ENCODE measurements at places on chromosomes 11 and 22.

- no peak for DNase-seq
These were observed 42.1 kb upstream of the TPBGL start for GRCh38 chr11:75198278-75198973.

DNA sequence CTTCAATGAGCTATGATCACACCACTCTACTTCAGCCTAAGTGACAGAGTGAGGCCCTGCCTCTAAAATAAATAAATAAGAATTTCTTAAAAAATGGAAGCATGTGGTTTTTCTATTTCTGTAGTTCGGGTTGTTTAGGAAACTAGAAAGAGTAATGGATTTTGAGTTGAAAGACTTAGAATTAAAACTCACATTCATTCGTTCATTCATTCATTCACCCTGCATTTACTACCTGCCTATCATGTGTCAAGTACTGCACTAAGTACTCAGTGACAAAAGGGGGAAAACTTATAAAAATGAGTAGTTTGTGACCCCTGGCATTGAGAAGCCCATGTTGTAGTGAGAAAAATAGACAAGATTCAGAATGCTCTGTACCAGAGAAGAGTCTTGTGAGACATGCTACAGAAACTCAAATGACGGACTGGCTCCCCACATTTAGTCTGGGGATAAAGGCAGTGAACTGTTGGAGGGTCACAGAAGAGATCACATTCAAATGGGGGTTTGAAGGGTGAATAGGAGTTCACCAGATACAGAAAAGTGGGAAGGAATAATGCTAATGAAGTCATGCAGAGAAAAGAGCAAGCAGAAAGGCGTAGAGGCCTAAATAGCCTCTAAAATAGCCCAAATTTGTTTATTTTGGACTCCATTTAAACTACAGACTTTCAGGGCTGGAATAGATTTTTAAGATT lies 7.0 kb downstream of the CSRP3 start:
- no peak for DNase-seq

DNA sequence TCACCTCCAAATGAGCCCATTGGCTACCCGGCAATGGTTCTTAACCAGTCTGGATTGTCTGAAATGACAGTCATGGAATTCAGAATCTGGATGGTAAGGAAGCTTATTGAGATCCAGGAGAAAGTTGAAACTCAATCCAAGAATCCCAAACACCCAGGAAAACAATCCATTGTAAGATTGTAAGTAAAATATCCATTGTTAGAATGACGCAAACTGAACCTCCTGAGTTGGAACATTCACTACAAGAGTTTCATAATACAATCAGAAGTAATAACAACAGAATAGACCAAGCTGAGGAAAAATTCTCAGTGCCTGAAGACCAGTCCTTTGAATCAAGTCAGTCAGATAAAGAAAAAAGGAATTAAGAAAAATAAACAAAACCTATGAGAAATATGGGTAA lies 22.1 kb downstream of the OR8G5 start:
- no peak for DNase-seq

DNA sequence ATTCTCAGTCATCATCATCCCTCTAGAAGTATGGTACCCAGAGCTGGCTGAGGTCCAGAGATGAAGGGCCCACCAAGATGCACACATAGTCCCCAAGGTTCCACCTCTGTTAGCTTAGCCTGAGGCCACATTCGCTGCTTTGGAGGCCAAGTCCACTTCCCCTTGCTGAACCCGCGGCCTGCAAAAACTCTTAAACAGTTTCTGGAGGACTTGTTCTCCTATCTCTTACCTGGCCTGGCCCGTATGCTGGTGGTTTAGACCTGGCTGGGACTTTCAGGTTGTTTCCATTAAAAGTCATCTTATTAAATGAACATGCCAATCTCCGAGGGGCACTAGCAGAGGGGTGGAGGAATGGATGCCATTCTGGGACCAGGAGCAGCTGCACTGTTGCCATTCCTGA lies 64.6 kb downstream of the KCNC1 start:
- no peak for DNase-seq

GRCh38 chr11:114059984-114060391 lies 477 bp downstream of the ZBTB16 start:
- DNase-seq, result no peak

DNA sequence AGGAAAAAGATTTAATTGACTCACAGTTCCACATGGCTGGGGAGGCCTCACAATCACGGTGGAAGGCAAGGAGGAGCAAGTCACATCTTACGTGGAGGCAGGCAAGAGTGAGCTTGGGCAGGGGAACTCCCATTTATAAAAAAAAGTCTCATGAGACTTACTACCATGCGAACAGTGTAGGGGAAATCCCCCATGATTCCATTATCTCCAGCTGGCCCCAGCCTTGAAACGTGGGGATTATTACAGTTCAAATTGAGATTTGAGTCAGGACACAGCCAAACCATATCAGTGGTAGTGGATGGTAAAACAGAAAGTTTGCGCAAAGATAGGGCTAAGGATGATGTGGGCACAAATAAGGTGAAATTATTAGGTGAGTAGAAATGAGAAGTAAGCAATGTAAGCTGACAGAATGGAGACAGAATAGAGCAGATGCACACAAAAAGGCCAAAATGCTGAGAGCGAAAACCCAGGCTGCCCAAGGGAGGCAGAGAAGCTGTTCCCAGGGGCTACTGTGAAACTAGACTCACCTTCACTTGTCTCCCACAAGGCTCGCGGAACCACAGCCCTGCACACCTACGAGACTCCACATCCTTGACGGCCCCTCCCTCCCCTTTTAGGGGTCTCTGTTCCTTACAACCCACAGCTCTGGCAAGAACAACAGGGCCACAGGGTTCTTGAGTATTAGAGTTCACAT lies 377.6 kb downstream of the CADM1 start:
- no peak for DNase-seq

GRCh38 chr22:43883012-43883661 lies 8.7 kb downstream of the PNPLA5 start:
- DNase-seq, result peak; percentile 65

DNA sequence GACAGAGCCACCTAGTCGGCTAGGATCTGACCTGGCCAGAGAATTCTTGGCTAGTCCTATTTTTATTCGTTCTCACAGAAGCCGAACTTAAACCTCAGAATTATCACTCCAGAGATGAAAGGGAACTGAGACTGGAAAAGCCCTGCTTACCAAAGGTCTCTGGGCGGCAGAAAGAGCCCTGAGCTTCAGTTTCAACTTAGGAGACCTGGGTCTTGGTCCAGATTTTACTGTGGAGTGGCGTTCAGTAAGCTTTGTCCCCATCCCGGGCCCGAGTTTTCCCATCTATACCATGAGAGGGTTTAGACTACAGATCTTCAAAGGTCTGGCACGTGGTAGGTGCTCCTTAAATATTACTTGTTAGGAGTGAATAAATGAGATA lies 516 bp downstream of the NEU3 start:
- DNase-seq, result peak; percentile 1

DNA sequence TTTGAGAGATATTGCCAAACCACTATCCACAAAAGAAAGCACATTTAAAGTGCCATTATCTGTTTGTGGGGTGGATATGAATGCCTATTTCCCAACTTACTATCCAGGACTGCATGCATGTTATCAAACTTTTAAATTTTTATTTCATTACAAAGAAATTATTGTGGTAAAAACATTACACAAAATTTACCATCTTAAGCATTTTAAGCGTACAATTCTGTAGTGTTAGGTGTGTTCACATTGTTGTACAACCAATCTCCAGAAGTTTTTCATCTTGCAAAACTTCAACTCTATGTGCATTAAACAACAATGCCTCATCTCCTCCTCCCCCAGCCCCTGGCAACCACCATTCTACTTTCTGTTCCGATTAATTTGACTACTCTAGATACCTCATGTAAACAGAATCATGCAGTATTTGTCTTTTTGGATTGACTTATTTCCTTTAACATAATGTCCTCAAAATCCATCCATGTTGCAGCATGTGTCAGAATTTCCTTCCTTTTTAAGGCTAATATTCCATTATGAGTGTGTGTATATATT lies 17.6 kb upstream of the CD44 start:
- no peak for DNase-seq

- DNase-seq, result no peak
These were observed 478.5 kb upstream of the CCDC90B start for GRCh38 chr11:83764643-83765042.

- DNase-seq, result no peak
These were observed 22.3 kb downstream of the SMCO4 start for GRCh38 chr11:93520726-93521509.

GRCh38 chr22:44091021-44091721 lies 67.1 kb downstream of the PARVB start:
- DNase-seq, result peak; percentile 24

DNA sequence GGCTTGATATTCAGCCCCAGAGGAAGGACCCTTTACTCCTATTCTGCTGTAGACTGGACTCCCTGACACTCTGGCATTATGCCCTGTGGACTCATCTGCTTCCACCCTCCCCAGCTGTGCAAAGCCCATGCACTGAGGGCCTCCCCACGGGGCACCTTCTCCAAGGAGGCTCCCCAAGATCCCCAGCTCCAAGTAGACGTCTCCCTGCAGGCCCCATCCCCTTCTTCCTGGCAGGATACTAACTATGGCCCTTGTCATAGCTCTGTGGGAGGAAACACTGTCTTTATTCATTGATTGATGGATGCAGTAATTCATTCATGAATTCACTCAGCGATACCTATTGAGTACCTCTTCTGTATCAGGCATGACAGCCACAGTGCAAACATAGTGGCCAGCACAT lies 15.3 kb upstream of the APOL6 start:
- no peak for DNase-seq

All from fibroblast of skin of scalp (primary cell).